RWPE1 (cell line): ENCODE measurements at places on chromosomes 11 and 22.

- DNase-seq, result peak; percentile 53
These were observed 36.7 kb upstream of the EIF3D start for GRCh38 chr22:36565686-36566085.

DNA sequence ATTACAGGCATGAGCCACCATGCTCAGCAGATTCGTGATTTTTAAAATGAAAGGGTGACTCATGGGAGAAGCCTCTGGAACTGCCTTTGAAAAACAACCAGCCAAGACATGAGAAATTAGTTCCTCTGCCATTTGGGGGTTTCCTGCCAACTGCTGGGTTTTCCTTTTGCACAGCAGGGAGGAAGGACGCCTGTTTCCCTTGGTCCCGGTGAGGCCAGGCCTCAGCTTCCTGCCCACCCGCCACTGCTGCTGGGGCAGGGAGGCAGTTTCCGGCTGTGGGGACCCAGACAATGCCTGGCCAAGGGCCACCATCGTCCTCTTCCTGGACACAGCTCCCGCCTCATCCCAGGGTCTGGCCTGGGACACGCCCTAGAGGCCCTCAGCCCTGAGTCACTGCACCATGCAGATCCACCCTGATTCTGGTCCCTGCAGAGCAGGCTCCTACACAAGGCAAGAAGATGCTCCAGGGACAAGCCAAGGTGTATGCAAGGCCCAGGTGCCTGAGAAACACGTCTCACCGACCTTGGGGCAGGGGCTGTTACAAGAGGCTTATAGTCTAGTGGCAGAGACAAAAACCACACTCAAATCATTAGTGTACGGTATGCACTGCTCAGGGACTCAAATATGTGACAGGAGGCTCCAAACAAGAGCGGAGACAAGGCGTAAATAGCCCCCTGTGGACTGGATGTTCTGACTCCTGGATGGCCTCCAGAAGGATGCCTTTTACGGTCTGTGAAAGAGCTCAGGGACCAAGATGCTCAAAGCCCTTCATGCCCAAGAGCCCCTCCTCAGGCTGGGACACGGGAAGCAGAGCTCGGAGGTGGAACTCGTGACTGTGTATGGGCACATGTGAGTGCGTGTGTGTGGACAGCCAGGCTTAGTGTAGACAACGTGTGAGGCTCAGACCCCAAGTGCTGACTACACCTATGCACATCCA is 10.0 kb downstream of the PPM1F start:
- peak; percentile 63 for DNase-seq

DNA sequence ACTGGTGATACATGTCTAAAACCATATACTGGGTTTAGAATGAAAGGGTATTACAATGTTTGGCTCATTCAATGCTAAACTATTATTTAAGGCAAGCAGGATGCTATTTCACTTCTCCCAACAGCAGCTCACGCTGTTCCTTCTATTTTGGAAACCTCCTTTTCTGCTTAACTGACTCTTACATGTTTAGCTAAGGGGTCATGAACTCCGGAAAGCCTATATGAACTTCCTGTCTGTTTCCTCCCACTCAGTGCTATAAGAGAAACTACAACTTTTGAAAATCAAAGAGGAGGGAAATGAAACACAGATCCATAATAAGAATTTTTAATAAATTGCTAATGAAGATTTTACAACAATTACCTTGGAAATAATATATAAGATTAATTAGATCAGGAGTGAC is 30.9 kb downstream of the SLC36A4 start:
- DNase-seq, result no peak

- no peak for DNase-seq
These were observed 108.1 kb downstream of the CCDC34 start for GRCh38 chr11:27254744-27255446.

- DNase-seq, result no peak
These were observed 6.4 kb downstream of the RAPSN start for GRCh38 chr11:47442514-47442913.

DNA sequence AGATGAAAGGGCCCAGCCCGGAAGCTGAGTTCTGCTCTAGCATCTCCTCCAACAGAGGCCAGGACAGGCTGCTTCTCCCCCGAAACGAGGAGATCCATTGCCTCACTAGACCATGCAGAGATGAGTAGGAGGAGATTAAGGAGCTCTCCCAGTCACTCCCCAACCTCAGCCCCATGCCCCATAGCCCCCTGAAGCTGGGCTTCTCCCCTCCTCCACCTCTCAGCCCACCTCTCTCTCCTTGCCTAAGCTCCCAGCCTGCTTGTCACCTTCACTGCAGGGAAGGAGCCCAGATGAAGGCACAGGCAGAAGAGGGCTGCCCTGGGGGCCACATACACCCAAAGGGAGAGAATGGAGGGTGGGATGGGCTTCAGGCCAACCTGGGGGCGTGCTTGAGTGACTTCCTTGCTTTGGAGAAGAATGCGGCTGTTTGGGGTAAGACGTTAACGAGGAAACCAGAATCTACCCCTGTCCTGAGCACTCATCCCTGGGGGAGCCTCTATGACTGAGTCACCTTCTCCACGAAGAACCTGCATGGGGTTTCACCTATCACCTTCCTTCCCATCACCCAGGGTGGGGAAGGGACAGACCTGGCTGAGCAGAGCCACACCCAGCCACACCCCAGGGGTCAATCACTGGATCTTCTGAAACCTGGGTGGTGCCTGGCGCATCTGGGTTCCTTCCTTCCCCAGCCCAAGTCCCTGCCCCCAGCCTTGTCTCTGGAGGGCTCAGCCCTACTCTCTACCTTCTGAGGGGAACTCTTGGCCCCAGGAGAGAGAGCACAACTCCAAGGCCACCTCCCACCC is 11.6 kb upstream of the GNAZ start:
- DNase-seq, result no peak

DNA sequence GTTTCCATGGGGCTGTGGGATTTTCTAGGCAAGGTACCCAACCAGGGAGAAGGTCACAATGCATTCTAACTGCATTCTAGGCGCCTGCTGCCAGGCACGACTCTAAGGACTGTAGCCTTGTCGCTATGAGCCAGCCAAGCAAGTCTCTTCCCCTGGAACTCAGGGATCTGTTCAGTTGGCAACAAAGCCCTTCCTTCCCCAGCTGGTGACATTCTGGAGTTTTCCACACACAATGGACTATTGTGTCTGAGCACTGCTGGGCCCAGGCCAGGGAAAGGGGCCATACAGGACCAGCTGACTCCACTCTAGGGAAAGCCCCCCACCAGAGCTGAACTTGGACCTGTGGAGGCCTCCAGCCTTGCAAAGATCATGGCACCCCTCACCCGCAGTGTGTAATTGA is 116.8 kb downstream of the RRAS2 start:
- DNase-seq, result no peak

DNA sequence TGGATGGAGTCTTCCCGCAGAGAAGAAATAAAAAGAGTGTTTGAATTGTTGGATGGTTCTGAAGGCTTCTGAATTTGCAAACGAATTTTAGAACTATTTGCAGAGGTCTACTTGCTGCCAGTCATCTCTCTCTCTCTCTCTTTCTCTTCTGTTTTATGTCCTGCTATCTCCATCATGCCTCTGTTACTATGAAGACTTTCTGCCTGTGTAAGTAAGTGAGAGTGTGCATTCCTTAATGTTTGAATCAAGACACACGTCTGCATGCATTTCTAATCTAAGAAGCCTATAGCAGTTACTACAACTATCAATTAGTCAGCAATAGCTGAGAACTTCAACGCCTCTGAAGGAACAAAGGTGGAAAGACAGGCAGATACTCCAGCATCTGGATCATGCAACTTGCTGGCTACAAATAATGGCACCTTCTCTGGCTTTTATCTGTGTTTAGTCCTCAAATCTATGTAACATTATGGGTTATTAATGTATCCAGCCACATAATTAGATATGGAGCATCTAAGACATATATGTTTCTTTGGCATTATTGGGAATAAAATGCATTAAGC is 191.5 kb upstream of the BLID start:
- DNase-seq, result no peak

DNA sequence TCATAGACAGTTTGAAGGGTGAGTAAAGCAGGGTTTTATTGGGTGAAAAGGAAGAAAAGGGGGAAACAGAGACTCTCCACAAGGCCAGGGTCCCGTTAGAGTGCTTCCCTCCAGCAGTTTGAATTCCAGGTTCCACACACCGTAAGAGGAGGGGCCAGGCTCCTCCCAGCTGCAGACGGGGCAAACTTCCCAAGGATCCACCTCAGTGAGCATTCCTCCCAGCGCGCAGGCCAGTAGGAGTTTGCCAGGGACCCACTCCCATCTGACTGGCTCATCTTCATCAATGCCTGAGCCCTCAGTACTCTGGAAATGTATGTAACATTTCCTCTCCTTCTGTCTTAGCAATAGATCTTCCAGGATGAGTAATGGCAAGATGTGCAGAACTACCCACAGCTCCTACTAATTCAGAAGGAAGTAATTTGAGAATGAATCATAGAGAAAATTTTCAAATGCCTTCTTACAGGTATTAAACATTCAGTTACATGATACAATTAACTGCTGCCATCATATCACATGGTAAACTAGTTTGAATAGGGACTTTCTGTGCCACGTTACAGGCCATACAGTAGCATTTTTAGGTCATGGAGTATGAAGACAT is 34.0 kb upstream of the TRPC6 start:
- DNase-seq, result peak; percentile 64

- no peak for DNase-seq
These were observed 41.6 kb downstream of the EIF3F start for GRCh38 chr11:8028766-8029165.

DNA sequence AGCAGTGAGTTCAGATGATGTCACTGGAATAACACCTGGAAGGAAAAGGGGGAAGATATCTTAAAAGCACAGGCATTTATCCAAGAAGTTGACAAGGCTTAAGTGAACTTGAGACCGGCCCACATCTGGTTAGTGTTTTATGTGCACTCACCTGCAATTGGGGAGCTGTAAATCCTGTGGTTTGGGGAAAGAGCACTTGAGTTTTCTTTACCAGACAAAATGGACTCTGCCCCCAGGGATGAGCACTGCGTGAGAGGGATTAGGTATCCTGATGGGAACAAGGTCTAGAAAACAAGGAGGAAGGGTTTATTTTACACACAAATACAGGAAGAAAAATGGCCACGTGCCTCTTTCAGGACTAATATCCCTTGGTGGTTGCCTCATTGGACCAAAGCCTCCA is 15.2 kb downstream of the E2F8 start:
- DNase-seq, result no peak

DNA sequence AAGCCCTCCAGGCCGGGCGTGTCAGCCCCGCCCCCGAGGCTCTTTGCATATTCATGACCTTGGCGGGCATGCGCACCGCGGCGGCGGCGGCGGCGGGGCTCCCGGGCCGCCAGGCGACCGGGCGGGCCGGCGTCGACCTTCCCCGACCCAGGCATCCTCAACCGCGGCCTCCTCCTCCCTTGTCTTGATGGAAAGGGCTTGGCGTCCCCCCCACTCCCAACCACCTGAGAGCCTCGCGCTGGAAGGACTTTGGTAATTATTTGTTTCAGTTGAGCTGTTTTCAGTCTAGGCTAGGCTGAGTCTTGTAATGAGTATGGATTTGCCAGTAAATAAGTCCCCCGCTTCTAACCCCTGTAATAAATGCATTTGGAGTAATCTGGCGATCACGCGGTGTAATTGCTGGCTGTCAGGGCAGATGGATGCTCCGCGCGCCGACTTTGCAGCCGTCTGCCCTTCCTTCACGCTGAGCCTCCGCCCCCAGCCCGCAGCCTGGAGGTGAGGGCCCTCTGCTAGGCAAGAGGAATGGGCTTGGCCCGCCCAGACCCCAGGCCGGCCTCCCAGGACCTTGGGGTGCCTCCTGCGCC is 25.2 kb downstream of the FLRT1 start:
- DNase-seq, result no peak

DNA sequence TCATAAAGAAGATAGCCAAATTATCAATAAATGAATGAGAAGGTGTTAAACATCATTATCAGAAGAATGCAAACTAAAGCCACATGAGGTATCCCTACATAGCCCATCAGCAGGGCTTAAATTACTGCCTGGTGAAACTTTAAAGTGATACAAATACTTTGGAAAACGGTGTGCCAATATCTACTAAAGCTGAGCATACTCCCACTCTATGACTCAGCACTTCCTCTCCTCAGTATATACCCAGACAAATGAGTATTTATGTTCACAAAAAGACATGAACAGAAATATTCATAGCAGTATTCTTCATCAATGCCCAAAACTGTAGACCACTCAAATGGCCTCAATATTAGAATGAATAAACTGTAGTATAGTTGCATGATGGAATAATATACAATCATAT is 284.6 kb upstream of the ZC3H12C start:
- no peak for DNase-seq

- no peak for DNase-seq
These were observed 49.8 kb upstream of the BLID start for GRCh38 chr11:122165607-122166371.
